ENCODE measurements at places on chromosomes 1 and 21.

DNA sequence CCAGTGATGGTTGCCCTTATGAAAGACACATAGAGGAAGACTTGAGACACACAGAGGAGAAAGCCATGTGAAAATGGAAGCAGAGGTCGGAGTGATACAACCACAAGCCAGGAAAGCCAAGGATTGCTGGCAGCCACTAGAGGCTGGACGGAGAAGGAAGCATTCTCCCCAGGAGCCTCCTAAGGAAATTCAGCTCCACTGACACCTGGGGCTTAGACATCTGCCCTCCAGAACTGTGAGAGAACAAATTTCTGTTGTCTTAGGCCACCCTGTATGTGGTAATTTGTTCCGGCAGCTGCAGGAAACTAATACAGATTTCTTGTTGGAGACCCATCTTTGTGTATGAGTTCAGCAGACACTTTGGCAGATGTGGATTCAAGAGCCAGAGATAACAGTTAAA is 126.9 kb upstream of the ATP1A1 start:
- no peak for DNase-seq

GRCh38 chr1:223642237-223642636 is 23.3 kb downstream of the CAPN8 start:
- no peak for DNase-seq

- DNase-seq, result no peak
Observed at GRCh38 chr1:45498279-45498678, 1.6 kb downstream of the CCDC163 start.

DNA sequence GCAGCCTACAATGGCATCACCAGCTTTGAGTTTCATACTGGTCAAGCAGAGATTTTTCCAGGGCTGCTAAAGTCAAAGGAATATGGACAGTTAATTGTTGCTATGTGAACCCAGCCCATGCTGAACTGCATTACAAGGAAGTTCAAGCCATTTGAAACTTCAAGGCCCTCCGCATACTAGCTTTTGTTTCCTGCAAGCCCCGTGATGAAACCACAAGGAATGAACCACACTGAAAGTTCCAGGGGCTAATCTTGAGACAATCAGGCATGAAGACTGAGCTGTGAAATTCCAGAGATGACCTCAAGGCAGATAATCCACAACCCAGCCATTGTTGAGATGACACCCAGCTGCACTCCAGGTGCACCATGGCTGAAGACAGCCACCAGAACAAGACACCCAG is 180.8 kb downstream of the C1orf21 start:
- peak; percentile 61 for DNase-seq

DNA sequence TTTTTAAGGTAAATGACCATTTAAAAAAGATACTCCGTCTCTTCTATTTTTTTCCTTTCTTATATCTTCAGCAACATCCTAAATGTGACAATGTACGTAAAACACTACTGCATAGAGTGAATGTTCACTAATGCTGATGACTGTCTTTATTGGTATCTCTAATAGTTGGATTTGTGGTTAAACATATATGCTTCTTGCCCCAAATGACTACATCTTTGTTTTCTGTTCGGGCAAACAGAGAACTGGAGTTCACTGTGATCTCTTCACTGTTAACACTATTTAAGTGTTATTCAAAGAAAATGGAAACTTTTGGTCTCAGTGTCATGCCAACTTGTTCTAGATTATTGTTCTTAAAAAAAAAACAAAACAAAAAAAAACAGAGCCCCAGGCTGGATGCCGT is 109.4 kb downstream of the KIF26B start:
- DNase-seq, result peak; percentile 31

DNA sequence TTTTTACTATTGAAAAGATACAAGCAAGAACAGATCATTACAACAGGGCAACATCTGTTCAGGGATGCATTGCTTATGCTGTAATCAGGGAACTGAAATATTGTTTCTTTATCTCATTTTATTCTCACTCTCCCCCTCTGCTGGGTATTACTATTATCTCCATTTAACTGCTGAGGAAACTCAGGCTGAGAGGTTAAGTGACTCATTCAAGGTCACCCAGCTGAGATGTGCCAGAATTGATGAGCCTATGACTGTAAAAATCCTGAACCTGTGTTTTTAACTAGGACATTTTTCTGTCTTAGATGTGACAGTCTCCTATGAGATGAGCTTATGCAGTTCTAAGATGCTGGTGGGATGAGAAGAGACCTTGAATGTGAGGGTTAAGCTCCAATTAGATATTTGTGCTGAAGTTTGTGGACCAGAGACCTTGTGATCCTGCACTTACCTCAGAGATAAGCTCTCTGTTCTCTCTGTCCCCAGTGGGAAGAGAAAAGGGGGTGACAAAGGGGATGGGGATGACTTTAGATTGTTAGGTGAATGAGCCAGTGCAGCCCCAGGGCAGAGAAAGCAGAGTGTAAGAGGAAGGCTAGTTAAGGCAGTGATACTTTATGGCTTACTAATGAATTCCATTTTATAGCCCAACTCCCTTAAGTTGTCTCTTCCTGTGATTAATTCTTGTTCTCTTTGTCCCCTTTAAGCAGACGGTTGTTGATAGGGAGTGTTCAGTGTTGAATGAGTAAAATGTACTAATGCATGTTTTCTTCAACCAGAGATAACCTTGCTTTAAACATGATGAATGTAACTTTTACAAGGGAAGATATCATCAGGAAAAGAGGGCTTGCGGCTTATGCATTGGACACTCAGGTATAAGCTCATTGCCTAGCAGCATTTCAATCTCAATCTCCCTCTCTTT is 111.4 kb downstream of the HLX start:
- DNase-seq, result peak; percentile 82

DNA sequence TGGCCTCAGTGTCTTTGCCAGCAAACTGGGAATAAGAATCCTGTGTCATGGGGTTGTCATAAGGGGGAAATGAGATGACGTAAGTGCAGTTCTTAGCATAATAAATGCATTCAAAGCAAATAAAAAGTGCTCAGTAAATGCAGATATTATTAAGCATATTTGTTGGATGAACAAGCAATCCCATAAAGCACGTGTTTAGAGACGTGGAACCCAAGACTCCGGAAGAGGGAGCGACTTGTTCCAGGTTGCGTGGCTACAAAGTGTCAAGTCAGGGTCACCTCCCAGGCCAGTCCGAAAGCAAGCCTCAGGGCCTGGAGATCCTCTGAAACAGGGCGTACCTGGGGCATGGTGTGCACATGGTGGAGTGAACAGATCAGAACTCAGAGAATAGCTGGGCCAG is 58.0 kb upstream of the LAPTM5 start:
- no peak for DNase-seq

GRCh38 chr1:20403423-20404145 is 82.4 kb downstream of the CAMK2N1 start:
- DNase-seq, result no peak
